ENCODE measurements at places on chromosomes 16 and 17. TPM values are rescaled to one million over a fixed set of nuclear protein-coding genes. Genes with fewer than 3 reads are reported as not detected.

The GCGR gene
- not detected for total RNA-seq

The SOX15 gene
- total RNA-seq = not detected

The AOC3 gene
- 0.20 TPM for total RNA-seq

The SCNN1G gene
- total RNA-seq = 0.65 TPM

The CRHR1 gene
- total RNA-seq = not detected

The SENP3 gene
- 52.3 TPM for total RNA-seq
